ENCODE measurements at places on chromosomes 7 and 10.

GRCh38 chr7:71133856-71134255 lies 1.9 kb downstream of the GALNT17 start:
- H3K36me3 ChIP-seq = no peaks in the 10 kb centered on the region
- no peak overlapping the region for H3K27ac ChIP-seq
- peaks cover 20% of the 10 kb centered on the region for H3K27me3 ChIP-seq
- peaks cover 2% of the 10 kb centered on the region for H3K4me1 ChIP-seq
- H3K4me3 ChIP-seq = no peak overlapping the region

DNA sequence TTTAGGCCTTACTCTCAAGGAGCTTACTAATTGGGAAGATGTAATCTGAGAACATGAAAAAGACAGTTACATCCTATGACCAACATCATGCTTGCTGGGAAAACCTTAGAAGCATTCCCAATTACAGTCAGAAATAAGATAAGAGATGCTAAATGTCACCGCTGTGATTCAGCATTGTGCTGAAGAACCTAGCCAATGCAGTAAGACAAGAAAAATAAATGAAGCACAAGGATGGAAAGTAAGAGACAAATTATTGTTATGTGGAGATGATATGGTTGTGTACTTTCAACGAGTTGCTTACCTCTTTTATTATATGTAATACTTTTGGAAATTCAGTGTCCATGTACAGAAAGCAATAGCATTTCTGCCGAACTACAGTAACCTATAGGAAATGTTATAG lies 104.8 kb downstream of the RBM20 start:
- peaks cover 27% of the 10 kb centered on the region for H3K4me1 ChIP-seq
- H3K27ac ChIP-seq = no peak overlapping the region
- H3K36me3 ChIP-seq = peaks cover 8% of the 10 kb centered on the region
- no peak for DNase-seq
- H3K4me3 ChIP-seq = no peak overlapping the region
- H3K27me3 ChIP-seq = no peaks in the 10 kb centered on the region

- H3K4me1 ChIP-seq = peaks cover 4% of the 10 kb centered on the region
- peak; percentile 73 for DNase-seq
- H3K27ac ChIP-seq = no peak overlapping the region
Observed at GRCh38 chr10:79562135-79562756, 2.0 kb upstream of the SFTPA2 start.

DNA sequence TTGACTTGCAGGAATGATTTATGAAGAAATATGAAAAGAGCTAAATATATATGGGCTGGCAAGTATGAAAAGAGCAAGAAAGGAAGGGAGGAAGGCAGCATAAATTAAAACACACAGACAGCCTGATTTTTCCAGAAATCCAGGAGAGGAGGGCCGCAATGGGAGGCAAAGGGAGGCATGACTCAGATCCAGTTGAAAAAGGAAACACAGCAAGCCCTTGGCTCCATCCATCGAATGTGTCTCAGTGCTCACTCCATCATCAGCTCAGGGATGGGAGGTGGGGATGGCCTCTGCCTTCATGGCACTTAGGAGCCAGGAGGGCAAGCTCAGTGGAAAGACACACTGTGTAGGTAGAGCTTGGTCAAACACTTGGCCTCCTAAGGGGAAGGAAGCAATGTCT lies 75.7 kb upstream of the PDZD8 start:
- H3K4me3 ChIP-seq = no peak overlapping the region
- no peaks in the 10 kb centered on the region for H3K27me3 ChIP-seq

GRCh38 chr7:14598978-14599377 lies 303.6 kb downstream of the DGKB start:
- no peak overlapping the region for H3K4me3 ChIP-seq
- no peaks in the 10 kb centered on the region for H3K4me1 ChIP-seq
- H3K27me3 ChIP-seq = no peaks in the 10 kb centered on the region

DNA sequence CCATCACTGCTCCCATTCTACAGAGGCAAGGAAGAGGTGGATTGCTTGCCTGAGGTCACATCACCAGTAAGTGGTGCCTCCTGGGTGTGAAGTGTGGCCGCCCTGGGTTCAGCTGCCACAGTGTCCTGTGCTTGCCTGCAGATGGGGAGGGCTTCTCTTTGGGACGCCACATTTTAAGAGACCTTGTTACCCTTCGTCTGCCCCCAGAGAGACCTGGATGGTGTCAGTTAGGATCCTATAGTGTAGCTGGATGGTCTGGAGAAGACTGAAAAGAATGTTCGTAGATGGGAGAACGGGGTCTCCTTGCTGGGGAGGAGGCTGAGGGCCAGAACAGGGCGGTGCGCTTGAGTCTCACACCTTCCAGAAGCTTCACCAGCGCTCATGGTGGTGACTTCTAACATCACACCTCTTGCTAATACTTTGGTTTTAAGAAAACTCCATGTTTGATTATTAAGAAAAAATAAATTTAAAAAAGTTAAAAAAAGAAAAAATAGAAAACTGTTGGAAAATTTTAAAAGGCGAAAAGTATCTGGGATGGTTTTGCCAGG lies 2.3 kb downstream of the DOCK1 start:
- H3K4me1 ChIP-seq = no peaks in the 10 kb centered on the region
- DNase-seq = no peak
- H3K27ac ChIP-seq = no peak overlapping the region
- no peak overlapping the region for H3K4me3 ChIP-seq

DNA sequence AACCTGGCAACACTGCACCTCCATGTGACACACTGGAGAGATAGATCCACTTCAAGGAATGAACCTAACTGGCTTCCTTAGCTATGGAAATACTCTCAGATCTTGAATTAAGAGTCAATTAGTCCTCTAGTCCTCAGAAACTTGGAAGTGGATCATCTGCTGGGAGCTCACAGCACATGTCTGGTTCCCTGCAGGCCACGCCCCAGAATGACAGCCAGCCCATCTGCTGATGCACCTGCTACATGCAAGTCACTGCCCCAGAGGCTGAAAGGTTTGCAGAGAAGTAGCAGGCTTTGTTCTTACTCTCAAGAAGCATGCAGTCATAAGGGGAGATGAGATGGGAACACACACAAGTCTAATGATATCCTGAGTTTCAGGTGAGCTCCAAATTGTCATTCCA lies 275.9 kb downstream of the SKAP2 start:
- H3K4me1 ChIP-seq = no peaks in the 10 kb centered on the region
- no peak overlapping the region for H3K4me3 ChIP-seq
- no peak for DNase-seq
- peaks cover 17% of the 10 kb centered on the region for H3K27me3 ChIP-seq

- no peak overlapping the region for H3K27ac ChIP-seq
- peaks cover 4% of the 10 kb centered on the region for H3K4me1 ChIP-seq
- DNase-seq = no peak
- no peaks in the 10 kb centered on the region for H3K36me3 ChIP-seq
Observed at GRCh38 chr10:62655337-62655994, 149.1 kb upstream of the ADO start.

- H3K4me1 ChIP-seq = no peaks in the 10 kb centered on the region
- H3K27me3 ChIP-seq = no peaks in the 10 kb centered on the region
- no peak for DNase-seq
- no peak overlapping the region for H3K27ac ChIP-seq
- no peaks in the 10 kb centered on the region for H3K36me3 ChIP-seq
Observed at GRCh38 chr7:81140775-81141174, 221.9 kb upstream of the SEMA3C start.

DNA sequence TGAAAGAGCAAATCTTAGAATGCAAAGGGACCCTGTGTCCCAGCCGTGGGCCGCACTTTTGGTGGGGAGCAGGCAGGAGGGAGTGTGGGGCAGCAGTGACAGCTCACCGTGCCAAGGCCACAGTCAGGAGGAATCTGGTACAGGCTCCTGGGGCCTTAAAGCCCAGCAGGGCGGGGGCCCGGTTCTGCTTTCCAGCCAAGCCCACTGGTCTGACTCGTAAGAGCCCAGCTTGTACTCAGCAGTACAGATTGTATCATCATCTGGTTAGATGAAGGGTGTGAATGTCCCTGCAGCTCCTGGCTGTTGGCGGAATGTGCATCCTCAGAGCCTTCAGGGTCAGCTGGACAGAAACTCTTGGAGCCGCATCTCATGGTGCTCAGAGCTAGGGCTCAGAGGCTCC lies 30.5 kb upstream of the TRIM8 start:
- H3K27me3 ChIP-seq = no peaks in the 10 kb centered on the region
- DNase-seq = no peak
- H3K4me1 ChIP-seq = peaks cover 34% of the 10 kb centered on the region
- peaks cover 10% of the 10 kb centered on the region for H3K36me3 ChIP-seq
- no peak overlapping the region for H3K4me3 ChIP-seq
- H3K27ac ChIP-seq = no peak overlapping the region

DNA sequence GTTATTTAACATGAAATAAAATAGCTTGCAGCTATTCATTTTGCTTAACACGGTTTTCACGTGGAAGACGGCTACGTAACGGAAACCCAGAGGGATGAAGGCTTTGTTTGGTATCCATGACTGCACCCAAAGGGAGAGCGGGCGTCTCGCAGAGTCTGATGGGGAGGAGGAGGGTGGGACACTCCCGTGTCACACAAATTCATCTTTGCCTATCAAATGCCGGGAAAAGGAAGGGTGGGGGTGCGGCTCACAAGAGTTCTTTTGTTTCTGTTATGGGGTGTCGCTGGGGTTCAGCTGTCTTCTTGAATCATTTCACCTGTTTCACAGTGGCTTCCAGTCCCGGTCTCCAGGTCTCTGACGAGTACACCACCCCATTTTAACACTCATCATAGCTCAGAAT lies 108.5 kb downstream of the ZRANB1 start:
- H3K27ac ChIP-seq = no peak overlapping the region
- peaks cover 8% of the 10 kb centered on the region for H3K27me3 ChIP-seq
- DNase-seq = no peak
- H3K4me3 ChIP-seq = no peak overlapping the region

DNA sequence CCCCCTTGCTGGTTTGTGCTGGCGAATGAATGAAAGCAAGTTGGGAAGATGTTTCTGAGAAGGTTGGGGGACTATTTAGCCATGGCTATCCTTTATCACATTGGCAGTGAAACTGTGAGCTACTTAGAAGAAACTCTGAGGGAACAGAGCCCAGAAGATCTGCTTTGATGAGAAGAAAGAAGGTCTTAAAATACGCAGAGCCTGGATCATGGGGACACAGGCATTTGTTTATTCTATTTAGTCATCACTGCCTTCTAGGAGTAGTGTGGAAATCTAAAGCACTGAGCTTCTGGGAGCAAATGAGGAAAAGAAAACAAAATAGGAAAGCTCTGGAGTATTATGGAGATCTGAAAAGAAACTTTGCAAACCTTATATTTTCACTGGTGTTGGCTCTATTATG lies 28.5 kb downstream of the CPED1 start:
- H3K27me3 ChIP-seq = peaks cover 8% of the 10 kb centered on the region
- no peaks in the 10 kb centered on the region for H3K4me1 ChIP-seq
- H3K36me3 ChIP-seq = no peaks in the 10 kb centered on the region
- DNase-seq = no peak

DNA sequence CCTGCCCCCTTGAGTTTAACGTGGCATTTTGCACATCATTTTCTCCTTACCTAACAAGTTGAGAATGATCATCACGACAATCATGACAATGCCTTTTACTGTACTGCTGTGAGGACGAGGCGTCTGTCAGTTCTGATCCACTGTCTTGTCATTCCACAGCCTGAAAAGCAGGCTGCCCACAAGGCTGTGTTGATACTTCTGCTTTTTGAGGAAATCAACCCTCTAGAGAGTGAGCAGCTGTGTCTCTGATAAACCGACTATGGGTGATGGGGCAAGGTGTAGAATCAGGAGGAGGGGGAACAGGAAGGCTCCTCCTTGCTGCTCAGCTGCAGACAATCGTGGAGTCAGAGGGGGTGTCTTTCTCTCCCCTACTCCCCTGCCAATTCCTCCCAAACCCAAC lies 30.6 kb upstream of the C10orf120 start:
- H3K4me3 ChIP-seq = no peak overlapping the region
- H3K4me1 ChIP-seq = no peaks in the 10 kb centered on the region
- no peaks in the 10 kb centered on the region for H3K27me3 ChIP-seq
- DNase-seq = no peak
- H3K27ac ChIP-seq = no peak overlapping the region

- H3K36me3 ChIP-seq = no peaks in the 10 kb centered on the region
- H3K27me3 ChIP-seq = no peaks in the 10 kb centered on the region
- peaks cover 5% of the 10 kb centered on the region for H3K4me1 ChIP-seq
- no peak for DNase-seq
- no peak overlapping the region for H3K4me3 ChIP-seq
Observed at GRCh38 chr10:128908099-128908498, 558.9 kb upstream of the MGMT start.

- H3K4me1 ChIP-seq = no peaks in the 10 kb centered on the region
- H3K4me3 ChIP-seq = no peak overlapping the region
- H3K27ac ChIP-seq = no peak overlapping the region
- H3K36me3 ChIP-seq = no peaks in the 10 kb centered on the region
Observed at GRCh38 chr7:114298011-114298410, 116.6 kb upstream of the FOXP2 start.

GRCh38 chr7:90262438-90262837 lies 17.5 kb downstream of the CFAP69 start:
- H3K4me3 ChIP-seq = no peak overlapping the region
- no peaks in the 10 kb centered on the region for H3K4me1 ChIP-seq
- H3K27ac ChIP-seq = no peak overlapping the region
- H3K36me3 ChIP-seq = no peaks in the 10 kb centered on the region
- peaks cover 9% of the 10 kb centered on the region for H3K27me3 ChIP-seq
- no peak for DNase-seq

DNA sequence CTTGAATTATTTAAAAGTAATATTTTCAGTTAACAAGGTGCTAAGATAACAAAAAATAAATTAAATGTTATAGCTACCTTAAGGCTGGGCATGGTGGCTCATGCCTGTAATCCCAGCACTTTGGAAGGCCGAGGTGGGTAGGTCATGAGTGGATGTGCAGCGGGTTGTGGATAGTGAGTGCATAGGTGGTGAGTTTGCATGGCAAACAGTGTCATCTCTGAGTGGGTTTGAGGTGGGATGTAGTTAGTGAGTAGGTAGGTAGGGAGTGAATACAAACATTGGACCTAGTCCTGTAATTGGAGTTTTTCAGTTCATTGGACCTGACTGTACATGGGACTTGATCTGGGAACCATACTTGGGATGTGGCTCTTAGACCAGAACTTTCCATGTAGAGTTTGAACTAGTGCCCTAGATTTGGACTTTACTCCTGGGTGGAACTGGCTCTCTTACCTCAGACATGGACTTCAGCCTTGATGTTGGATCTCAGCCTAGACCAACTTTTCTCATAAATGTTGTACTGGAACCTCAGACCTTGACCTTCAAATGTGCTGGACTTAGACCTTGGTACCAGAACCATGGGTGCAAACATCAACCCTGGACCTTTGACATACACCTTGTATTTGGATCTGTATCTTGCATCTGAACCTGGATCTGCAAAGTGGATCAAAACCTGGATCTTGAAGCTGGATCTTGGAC lies 47.0 kb downstream of the SEC61G start:
- no peak for DNase-seq
- no peak overlapping the region for H3K27ac ChIP-seq
- no peaks in the 10 kb centered on the region for H3K36me3 ChIP-seq
- H3K27me3 ChIP-seq = no peaks in the 10 kb centered on the region
- no peaks in the 10 kb centered on the region for H3K4me1 ChIP-seq
- no peak overlapping the region for H3K4me3 ChIP-seq

DNA sequence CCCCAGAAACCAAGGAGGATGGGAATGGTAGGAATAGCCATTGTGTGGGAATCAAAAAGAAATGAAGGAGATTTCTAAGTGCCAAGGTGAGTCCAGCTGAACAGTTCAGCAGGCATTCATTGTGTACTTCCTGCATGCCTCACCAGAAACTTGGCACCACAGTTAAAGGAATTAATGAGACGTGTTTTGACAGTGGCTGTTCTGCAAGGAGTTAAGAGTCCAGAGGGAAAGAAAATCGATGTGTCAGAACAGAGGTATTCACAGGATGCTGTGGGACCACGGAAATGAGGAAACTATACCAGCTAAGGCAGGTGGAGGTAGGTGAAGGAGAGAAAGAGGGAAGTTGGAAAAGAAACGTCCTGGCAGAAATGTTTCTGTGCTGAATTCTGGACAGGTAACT lies 78.1 kb downstream of the PRKCQ start:
- H3K4me3 ChIP-seq = no peak overlapping the region
- H3K27me3 ChIP-seq = no peaks in the 10 kb centered on the region
- peak overlapping the region; percentile 33 for H3K27ac ChIP-seq
- peaks cover 54% of the 10 kb centered on the region for H3K4me1 ChIP-seq
